ENCODE measurements at places on chromosomes 2 and 18. TPM values are rescaled to one million over a fixed set of nuclear protein-coding genes. Genes with fewer than 3 reads are reported as not detected.

Gene FBLN7
- 0.32 TPM for total RNA-seq

Gene CPS1
- total RNA-seq = 3.1 TPM

Gene IGFBP5
- 156 TPM for total RNA-seq

Gene MEIS1
- 40.8 TPM for total RNA-seq

Gene ICOS
- total RNA-seq = not detected
